ENCODE measurements at places on chromosomes 2 and 18.

DNA sequence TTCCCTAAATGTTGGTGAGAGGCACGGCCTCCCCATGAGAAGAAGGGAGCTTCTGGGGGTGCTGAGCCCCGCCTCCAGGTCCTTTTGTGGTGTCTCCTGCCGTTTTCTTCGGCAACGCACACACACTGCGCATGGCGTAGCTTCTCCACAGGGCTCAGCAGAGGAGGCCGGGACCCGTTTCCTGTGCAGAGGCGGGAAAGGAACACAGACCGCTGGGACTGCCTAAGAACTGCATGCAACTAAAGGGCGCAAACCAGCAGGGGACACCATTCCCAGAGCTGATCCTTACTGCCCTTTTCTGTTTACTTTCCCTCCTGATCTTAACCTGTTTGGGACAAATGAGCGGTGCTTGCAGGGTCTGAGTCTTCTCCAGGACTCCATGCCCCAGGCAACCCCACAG, 90.3 kb upstream of the CAPN13 start:
- no peak for DNase-seq

GRCh38 chr2:204827701-204828590, 282.7 kb downstream of the PARD3B start:
- no peak for DNase-seq

DNA sequence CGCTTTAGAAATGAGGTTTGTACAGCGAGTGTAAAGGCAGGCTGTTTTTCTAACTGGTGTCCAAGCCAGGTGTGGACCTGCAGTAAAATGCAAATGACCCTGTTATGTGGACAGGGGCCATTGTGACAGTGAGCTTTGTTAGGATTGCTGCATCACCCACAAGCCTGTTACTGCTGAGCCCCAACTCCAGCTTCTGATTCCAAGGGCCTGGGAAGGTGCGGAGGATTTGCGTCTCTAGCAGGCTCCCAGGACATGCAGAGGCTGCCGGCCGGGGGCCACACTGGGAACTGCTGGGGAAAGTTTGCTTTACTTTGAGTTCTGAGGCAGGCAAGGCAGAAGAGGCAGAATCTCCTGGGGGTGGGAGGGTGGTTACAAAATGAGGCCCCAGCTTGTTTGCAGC, 164.1 kb downstream of the GLI2 start:
- no peak for DNase-seq

GRCh38 chr2:19059076-19059475, 299.3 kb downstream of the OSR1 start:
- no peak for DNase-seq

DNA sequence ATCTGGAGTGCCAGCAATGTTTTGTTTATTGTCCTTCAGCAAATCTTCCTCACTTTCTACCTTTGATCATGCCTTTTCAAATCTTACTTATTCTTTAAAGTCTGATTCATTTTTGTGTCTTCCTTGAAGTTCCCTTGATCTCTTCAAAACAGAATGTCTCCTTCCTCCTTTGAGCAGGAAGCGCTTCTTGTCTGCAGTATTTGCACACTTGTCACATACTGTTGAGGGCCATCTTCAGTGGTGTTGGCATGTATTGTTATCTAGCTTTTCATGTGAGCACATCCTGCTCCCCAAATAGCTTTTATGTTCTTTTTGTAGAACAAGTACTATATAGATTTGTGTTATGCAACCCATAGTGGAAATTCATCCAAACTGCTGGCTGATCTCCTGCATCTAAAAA, 5.9 kb upstream of the CERS6 start:
- DNase-seq: no peak

DNA sequence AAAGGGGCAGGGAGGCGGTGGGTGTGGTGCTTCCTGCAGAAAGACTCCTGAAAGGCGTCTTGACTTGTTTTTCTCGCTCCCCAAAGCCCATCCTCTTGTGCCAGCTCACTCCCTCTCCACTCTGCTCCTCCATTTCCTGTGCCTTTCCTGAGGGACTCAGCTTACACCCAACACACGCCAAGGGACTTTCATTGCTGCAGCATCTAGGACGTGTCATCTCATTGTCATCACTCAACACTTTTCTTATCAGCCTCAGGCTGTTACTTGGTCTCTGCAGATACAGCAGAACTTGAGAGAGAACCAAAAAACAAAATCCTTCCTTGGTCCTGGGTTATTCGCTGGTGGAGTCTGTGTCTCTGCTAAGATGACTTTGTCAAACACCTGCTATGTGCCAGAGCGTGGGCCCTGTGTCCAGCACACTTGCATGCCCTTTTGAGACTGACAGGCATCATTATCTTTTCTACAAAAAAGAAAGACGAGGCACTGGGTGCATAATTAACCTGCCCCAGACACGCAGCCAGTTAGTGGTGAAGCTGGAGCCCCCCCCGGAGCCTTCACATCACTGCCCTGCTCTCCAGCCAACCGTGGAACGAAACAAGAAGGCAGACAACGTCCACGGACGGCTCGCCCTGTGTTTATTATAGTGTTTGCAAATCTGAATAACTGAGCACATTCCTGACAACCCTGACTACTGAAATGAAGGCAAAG, 261.7 kb upstream of the HDAC4 start:
- DNase-seq: no peak

DNA sequence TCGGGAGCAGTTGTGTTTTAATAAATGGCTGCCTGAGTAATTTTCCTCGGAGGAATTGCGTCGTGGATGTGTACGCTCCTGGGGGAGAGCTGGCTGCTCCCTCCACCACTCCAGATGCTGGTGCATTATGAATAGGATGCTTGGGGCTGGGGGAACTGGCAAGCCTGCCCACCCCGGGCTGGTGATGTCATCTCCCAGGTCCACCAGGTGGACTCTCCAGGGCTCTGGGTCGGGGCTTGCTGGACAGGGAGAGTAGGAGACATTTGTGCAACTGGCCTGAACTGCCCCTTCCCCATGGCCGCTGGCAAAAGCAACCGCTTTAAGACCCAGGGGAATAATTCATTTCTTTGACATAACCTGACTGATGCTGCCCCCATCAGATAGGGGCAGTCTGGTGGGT, 158.7 kb downstream of the KLHL29 start:
- DNase-seq: no peak
